ENCODE measurements at places on chromosomes 12 and 14. TPM values are rescaled to one million over a fixed set of nuclear protein-coding genes. Genes with fewer than 3 reads are reported as not detected.

DNA sequence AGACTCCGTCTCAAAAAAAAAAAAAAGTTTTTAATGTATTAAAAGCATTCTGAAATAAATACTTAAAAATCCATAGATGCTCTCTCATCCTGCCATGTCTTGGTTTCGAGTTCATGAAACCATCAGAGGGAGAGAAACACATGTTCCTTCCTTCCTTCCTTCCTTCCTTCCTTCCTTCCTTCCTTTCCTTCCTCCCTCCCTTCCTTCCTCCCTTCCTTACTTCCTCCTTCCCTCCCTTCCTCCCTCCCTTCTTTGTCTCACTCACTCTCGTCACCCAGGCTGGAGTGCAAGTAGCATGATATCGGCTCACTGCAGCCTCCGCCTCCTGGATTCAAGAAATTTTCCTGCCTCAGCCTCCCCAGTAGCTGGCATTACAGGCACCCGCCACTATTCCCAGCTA lies 60.4 kb upstream of the DUSP6 start:
- peak; percentile 24 for DNase-seq

The TBX5 gene
- total RNA-seq, result 20.4 TPM

- DNase-seq, result no peak
Observed at GRCh38 chr12:132477703-132478432, 12.1 kb upstream of the FBRSL1 start.

DNA sequence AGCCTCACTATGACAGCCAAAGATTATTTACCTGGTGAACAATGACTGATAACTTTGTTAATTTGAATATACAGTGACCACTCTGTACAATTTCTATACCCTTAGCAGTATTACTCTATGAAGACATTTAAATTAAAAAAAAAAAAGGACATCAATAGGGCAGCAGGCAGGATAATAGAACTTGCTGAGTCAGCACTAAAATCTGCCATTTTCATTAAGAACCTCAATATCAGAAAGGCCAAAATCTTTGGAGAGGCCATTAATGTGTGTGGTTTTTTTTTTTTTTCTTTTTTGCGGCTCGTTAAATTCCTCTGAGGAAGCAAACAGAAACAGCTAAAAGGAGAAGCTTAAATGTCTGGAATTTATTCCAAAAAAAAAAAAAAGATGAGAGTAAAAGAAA lies 73.7 kb downstream of the FOXN3 start:
- no peak for DNase-seq

DNA sequence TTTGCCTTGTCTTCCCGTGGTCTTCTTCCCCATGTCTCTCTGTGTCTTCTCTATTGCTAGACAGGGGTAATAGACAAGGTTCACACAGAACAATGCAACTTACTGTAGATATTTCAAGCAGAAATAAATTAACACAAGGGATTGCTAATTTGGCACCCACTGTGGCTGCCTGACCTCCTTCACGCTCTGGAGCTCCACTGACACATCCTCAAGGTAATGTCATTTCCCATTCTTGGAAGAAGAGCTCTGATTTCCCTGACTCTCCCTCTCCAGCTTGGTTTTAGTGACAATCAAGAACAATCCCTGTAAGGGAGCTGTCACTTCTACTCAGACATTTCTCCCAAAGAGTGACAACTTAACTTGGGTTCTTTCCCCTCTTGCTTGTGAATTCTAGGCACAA lies 105.4 kb upstream of the NAP1L1 start:
- DNase-seq, result no peak

DNA sequence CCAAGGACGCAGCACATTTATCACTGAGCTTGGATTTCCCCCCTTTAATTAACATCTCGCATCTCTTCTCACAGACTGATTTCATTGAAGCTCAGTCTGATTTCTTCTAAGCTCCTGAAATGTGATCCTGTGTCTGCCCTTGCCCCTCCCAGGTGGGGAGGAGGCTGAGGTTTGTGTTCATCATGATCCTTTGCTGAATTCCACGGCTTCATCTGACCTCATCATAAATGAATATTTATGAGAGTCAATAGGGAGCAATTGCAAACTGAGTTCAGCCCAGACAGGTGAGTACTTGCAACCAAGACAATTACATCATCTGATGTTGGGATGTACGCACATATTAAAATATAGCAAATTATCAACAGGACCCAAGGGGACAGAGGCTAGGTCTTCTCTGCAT lies 72.4 kb downstream of the MAP1LC3B2 start:
- DNase-seq, result no peak

The ISM2 gene
- total RNA-seq, result not detected

Data from esophagus muscularis mucosa (tissue), 4 donors.